ENCODE measurements at places on chromosomes 12 and 14.
A peak's percentile ranks its signal among the peaks of the same experiment; 100 is the strongest.

- no peak for DNase-seq
These were observed 4.9 kb upstream of the ASPG start for GRCh38 chr14:104080376-104081260.

GRCh38 chr12:70070494-70071007, 172.7 kb upstream of the CNOT2 start:
- no peak for DNase-seq

- DNase-seq: no peak
These were observed 19.1 kb downstream of the VASH1 start for GRCh38 chr14:76780360-76780759.

DNA sequence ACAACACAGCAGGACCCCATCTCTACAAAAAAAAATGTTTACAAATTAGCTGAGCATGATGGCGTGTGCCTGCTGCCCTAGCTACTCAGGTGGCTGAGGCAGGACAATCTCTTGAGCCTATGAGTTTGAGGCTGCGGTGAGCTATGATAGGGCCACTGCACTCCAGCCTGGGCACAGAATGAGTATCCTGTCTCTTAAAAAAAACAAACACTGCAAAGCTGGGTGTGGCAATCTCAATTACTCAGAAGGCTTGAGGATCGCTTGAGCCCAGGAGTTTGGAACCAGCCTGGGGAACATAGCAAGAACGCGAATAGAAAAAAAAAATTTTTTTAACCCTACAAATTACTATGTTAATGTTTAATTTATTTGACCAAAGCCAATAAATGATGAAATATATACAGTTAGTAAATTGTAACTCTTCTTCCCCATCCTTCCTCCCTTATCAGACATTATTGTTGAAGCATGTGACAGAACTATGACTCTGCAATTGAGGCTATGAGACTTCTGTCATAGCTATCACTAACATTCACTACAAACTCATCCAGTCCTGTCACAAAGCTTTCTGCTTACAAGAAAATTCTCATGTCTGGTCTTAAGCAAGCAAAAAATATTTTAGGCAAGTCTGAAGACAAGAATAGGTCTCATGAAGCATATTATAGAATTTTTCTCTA, 9.8 kb downstream of the BTBD7 start:
- no peak for DNase-seq

- no peak for DNase-seq
These were observed 186.8 kb downstream of the TTC7B start for GRCh38 chr14:90629471-90629870.

GRCh38 chr14:77469539-77469938, 11.6 kb downstream of the AHSA1 start:
- DNase-seq: no peak

DNA sequence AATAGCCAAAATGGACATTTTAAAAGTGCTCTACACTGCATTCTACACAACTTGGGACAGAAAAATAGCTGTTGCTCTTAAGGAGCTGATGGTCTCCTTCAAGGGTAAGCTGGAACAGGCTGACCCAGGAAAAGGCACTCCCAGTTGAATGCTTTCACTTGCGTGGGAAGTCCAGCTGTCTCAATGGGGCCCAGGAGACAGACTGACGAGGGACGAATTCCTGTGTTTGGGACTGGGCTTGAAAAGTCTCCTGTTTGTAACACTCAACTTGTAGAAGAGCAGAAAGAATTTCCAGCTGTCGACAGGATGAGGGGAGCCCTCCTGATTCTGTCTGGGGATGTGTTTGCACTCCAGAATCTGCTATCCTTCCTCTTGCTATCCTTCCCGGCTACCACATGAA, 180.8 kb downstream of the ZFP36L1 start:
- no peak for DNase-seq

- peak; percentile 79 for DNase-seq
These were observed 4.7 kb upstream of the TTC7B start for GRCh38 chr14:90820958-90821357.

GRCh38 chr14:74593241-74593953, 18.6 kb downstream of the LTBP2 start:
- DNase-seq: no peak

GRCh38 chr14:30957813-30958370, 67.6 kb upstream of the AP4S1 start:
- no peak for DNase-seq

DNA sequence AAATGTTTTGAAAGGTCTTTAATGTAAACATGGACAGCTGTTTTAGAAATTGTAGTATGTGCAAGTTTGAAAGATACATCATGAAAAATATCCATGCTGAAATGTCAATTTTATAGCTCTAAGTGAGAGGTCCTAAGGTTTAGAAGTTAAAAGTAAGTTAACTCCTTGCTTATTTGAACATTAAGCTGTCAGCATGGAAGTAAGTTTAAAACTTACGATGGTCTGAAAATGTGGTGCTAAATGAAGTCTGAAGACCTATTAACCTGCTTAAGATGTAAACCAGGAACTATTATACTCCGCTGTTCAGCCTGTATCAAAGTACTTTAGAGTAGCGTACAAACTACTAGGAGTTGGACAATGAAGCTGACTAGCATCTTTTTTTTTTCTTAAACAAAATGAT, 1082.4 kb downstream of the TMTC2 start:
- no peak for DNase-seq

- DNase-seq: no peak
These were observed 118.6 kb upstream of the SSTR1 start for GRCh38 chr14:38089123-38089522.

DNA sequence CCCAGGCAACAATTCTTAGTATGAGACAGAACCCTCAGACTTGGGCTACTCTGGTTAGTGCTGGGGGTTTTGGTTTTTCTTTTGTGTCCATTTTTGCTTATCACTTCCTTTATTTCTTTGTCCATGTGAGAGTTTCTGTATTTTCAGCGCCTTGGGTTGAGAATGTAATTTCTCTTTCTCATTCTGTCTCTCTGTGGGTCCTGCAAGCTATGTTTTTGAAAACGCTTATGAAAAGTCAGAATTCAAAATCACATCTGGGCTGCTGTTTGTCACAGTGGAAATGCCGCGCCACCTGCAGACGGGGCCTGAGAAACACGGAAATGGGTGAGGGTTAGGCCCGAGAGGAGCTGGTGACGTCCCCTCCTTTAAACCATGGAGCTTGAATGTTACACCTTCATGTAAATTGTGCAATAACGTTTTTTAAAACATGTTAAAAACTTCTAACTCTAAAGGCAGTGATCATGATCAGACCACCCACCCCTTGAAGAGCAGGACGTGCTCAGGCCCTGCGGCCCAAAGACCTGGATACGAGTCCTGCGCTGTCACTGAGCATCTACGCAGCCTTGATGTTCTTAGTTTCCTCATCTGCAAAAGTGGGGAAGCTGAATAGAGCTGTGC, 26.1 kb downstream of the JDP2 start:
- DNase-seq: peak; percentile 13

DNA sequence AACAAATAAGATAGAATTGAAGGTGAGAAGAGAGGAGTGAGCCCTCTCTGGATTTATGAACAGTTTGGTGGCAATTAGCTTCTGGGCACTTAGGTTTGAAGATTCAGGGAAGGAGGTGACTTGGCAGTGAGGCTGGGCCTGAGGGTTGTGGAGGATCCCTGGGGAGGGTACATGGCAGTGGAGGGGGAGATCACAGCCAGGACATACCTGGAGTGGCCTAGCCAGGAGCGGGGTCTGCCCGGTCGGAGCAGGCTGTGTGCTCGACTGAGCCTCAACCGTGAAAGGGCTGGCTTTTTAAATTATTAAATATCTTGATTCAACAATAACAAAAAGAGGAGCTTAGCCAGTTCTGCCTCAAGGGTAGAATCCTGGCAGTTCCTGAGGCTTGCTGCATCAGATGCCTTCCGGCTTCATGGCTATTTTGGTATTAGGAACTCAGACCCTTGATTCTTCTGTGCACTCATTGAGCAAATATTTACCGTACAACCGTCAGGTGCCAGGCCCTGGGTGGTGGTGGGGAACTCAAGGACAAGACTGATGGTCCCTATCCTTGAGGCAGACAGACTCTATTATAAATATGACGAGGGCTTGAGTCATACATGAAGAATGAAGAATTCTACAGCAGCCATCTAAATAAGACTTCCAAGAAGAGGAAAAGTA, 73.4 kb downstream of the SPTB start:
- no peak for DNase-seq

DNA sequence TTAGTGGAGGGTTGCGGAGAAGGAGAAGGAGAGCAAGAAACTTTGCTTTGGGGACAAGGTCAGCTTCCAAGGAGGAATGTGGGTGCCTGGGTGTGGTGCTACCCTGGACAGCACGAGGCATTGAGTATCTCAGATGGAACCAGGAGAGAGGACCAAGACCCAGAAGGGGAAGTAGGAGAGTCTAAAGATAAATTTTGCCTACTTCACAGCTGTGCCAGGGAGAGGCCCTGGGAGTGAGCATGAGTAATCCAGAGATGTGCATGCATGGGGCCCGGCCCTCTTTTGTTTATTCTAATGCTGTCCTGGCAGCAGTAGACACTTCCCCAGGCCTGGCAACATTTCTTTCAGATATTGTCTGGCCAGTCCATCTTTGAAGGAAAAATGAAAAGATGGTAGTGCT, 49.5 kb upstream of the GNPNAT1 start:
- no peak for DNase-seq

GRCh38 chr12:65953631-65954030, 129.3 kb downstream of the HMGA2 start:
- DNase-seq: no peak

DNA sequence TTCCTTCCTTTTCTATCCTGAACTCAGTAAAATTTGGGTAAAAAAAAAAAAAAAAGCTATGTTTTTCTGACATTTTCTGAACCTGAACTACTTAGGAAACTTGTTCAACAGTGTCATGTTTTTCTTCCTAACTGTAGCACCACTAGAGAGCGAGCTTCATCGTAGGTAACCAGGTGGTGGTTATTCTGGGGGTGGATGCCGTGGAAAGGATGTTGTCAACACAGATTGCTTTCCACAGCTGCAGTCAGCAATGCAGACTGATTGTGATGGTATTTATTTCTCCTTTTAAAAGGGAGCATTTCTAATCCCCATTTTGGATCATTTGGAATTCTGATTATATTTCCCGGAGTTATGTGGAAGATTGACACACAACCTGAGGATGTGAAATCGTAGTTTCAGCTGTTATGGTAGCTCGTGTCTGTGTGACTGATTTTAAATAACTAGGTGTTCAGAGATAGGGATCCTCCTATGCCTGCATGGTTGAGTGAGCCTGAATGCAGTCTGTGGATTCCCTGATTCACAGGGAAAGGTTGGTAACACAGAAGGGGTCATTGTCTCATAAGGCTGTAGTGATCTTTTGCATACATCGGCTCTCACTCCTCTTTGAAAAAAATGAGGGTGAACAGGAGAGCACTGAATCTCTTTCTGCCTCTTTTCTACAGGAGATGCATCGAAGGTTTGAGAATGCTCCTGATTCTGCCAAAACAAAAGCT, 113.2 kb downstream of the ERC1 start:
- no peak for DNase-seq

DNA sequence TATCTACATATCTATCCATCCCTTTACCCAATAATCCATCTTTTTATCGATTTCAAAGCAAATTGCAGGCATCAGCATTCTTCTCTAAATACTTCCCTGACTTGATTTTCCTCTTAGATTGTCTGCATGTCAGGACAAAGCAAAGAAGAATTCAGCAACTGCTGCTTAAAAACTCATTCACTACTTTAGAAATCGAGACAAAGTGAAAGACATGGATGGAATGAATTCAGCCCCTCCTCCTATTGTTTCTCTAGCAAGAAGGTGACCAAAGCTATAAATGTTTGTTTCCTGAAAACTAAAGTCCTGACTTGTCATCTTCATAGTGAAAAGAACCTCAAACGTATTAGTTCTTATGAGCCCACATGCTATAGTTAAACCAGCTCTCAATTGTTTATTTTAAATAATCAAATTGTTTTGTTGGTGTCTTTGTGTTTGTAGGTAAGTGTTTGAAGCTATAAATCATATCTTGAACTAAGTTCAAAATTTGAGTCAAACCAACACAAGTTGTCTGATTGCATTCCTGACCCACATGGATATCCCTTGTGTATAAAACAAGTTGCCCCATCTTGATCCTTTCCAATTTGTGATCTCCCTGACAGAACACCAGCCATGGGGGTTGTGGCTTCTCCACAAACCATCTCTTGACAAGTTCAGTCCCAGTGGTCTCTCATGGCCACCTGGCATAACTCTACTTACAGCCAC, 58.6 kb upstream of the ARHGAP5 start:
- DNase-seq: no peak

- DNase-seq: no peak
These were observed 94.2 kb downstream of the ETV6 start for GRCh38 chr12:11743423-11744409.

GRCh38 chr14:44663136-44663535, 156.1 kb upstream of the FSCB start:
- DNase-seq: no peak

- no peak for DNase-seq
These were observed 26.9 kb downstream of the PRKD1 start for GRCh38 chr14:29900609-29901350.

DNA sequence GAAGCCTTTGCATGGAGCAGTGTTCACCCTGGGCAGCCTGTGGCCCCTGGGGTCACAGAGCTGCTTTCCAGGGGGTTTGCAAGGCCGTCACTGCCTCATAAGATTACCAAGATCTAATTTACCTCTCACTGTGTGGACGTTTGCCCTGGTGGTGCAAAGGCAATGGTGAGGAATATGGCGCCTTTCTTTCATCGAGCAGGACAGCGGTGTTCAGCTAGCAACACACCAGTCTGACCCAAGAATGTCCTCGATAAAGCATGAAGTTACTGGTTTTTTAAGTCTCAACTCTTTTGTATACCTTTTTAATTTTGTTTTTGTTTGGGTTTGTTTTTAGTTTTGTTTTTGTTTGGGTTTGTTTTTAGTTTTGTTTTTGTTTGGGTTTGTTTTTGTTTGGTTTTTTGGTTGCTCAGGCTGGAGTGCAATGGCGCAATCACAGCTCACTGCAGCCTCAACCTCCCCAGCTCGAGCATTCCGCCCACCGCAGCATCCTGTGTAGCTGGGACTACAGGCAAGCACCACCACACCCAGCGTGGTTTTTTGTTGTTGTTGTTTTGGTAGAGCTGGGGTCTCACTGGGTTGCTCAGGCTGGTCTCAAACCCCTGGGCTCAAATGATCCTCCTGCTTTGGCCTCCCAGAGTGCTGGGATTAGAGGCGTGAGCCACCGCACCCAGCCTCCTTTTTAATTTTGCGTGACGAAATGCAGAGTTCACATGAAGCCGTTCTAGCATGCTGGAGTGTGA, 57.9 kb downstream of the PPP2R5C start:
- peak; percentile 65 for DNase-seq

DNA sequence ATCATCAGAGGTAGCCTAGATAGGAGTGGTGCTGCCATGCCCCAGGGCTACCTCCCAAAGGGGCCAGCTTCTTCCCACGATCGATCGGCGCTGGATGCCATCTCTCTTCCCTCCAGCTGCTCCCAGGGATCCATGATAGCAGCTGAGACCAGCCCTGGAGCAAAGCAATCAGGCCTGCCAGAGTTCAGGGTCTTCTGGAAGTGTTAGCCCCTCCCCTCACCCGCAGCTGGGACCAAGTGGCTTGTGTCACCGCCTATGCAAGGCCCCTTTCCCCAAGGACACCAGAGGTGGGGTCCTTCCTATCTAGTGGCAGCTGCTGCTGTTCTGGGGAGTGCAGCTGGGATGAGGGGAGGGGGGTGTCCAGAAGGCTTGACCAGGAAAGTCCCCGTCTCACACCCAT, 87.0 kb downstream of the IRF2BPL start:
- DNase-seq: no peak
